ENCODE measurements at places on chromosomes 4 and X.

DNA sequence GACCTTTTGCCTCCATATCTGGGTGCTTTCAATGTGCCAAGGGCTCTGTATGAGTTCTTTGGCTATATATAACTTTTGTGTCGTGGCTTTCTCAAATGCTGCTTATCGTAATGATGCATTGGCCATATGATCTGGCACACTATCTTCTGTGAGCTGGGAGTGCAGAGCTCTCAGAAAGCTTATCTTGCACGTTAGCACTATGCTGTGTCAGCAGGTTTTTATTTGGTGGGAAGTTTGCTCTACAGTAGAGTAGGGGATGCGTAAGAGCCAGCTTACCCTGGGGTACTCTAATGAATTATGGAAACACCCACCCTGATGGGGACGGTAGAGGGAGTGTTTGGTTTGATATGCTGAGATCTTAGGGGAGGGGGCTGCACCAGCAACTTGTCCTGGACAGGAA, 119.6 kb downstream of the FAAH2 start:
- DNase-seq, result no peak

- no peak for DNase-seq
These were observed 81.3 kb downstream of the STOX2 start for GRCh38 chr4:183986291-183986970.

- no peak for DNase-seq
These were observed 127.8 kb downstream of the PHKA2 start for GRCh38 chrX:18855919-18856644.

GRCh38 chrX:3010532-3010931, 4.2 kb downstream of the ARSH start:
- no peak for DNase-seq

GRCh38 chr4:76830964-76831703, 66.8 kb downstream of the SOWAHB start:
- peak; percentile 98 for DNase-seq

- no peak for DNase-seq
These were observed 581.5 kb downstream of the STIM2 start for GRCh38 chr4:27442146-27442545.

GRCh38 chr4:118390121-118390520, 37.3 kb upstream of the PRSS12 start:
- DNase-seq, result no peak

DNA sequence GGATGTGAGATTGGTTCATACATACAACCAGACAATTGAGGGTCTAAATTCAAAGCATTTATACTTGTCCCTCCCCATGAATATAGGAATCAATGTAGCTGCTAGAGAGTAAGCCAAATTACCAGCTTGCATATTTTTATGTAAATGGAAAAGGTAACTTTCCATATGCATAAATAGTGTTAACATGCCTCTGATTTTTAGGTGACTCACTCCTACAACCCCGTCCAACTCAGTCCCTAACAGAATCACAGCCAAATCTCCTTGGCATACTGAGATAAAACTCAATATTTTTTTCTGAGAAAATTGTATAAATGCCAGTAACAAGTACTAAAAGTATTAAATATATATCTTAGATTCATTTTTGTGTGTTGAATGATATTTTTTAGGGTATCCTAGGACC, 67.2 kb downstream of the INPP4B start:
- DNase-seq, result no peak

- DNase-seq, result no peak
These were observed 821 bp upstream of the NALF2 start for GRCh38 chrX:69503228-69503781.

- no peak for DNase-seq
These were observed at the start of gene FHDC1 for GRCh38 chr4:152935631-152936445. Gene FHDC1 (plus strand): TSS chr4:152936323. CDS start chr4:152943058, 6,735 bp downstream.

GRCh38 chrX:116111497-116111896, 59.0 kb upstream of the AGTR2 start:
- no peak for DNase-seq

- DNase-seq, result peak; percentile 69
These were observed 31.1 kb downstream of the CCKAR start for GRCh38 chr4:26459054-26459755.

GRCh38 chrX:138691186-138691585, 20.3 kb downstream of the FGF13 start:
- no peak for DNase-seq

- no peak for DNase-seq
These were observed 118.6 kb upstream of the MXRA5 start for GRCh38 chrX:3465017-3465416.

GRCh38 chr4:143344774-143345173, 8.1 kb downstream of the GAB1 start:
- DNase-seq, result no peak

DNA sequence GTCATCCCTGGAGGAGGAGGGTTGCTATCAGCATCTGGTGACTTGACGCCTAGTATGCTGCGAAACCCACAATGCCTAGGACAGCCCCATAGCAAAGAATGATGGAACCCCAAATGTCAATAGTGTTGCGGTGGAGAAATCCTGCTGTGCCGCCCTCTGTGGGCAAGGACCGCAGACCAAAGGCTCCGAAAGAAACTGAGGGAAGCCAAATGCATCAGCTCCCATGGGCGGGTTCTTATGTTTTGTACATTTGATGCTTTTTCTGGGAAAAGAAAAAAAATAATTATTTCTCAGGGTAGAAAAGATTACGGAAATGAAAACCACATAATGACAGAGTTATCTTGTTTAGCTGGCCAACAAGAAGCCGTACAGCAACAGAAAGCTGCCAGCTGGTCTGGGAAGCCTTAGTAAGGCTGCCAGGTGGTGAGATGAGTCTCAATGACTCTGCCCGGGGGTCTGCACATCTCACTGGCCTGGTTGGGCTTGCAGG, 95.0 kb upstream of the TBL1X start:
- no peak for DNase-seq

- DNase-seq, result no peak
These were observed 17.1 kb downstream of the GPR34 start for GRCh38 chrX:41705680-41706374.

GRCh38 chrX:81556880-81557279, 355.0 kb downstream of the SH3BGRL start:
- no peak for DNase-seq

DNA sequence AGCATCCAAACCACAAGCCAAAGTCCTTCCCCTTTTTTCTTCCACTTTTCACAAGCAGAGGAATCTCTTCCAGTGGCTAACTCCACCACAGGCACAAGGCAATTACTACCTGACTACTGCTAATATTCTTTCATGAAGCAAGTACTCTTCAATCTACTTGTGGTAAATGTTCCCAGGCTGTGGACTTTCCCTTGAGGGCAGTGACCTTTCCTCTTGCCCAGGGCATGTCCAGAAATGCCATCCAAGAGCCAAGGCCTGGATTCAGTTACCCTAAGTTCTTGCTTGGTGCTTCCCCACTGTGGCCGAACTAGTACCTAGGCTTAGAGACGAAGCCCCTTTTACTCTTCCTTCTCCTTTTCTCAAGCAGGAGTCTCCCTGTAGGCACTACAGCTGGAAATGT, 400.7 kb downstream of the DCAF12L2 start:
- DNase-seq, result no peak

DNA sequence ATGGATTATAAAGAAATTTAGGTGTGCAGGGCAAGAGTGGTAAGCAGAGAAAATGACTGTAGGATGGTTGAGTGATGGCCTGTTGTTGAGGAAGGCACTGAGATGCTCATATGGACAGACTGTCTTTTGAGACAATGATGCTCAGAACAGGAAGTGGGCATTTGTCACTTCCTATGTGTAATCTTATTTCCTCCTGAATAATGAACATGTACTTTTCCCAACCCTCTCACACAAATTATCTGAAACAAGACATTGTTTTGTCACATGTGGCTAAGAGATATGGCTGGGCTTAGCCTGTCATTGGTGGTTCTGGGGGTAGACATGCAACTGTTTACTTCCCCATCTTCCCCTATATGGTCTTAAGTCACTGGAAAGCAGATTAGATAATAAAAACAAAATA, 240.5 kb downstream of the CFAP47 start:
- DNase-seq, result no peak

DNA sequence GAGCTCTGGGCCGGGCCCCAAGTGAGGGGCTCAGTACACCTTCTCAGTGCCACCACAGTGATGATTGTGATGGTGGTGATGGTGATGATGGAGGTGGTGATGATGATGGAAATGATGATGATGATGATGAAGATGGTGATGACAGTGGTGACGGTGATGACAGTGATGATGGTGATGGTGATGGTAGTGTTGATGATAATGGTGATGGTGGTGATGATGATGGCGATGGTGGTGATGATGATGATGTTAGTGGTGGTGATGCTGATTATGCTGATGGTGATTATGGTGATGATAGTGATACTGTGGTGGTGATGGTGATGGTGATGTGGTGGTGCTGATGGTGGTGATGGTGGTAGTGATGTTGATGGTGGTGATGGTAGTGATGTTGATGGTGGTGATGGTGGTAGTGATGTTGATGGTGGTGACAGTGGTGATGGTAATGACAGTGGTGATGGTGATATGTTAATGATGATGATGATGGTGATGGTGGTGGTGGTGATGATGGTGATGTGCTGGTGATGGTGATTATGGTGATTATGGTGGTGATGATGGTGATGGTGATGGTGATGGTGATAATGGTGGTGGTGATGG, 29.9 kb downstream of the HMX1 start:
- no peak for DNase-seq

DNA sequence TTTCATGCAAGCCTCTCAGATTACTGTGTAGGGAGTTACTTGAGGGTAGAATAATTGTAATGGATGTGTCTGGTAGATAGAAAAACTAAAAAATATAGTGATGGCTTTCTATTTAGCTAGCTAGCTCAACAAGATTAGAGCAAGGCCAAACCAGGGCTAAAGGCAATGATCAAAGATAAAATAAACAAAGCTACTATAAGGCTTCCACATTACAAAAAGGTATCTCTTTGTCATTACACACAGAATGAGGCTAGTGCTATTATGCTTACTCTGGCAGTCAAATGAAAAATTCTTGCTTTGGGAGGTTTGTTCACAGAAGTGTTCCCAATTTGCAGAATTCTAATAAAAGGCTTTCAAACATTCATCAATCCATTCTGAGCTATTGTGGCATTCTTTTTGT, 121.6 kb upstream of the HTR2C start:
- DNase-seq, result no peak

GRCh38 chr4:151226004-151226932, 50.7 kb upstream of the PRSS48 start:
- DNase-seq, result peak; percentile 69

GRCh38 chr4:81040012-81040659, 9.6 kb downstream of the BMP3 start:
- DNase-seq, result peak; percentile 28

DNA sequence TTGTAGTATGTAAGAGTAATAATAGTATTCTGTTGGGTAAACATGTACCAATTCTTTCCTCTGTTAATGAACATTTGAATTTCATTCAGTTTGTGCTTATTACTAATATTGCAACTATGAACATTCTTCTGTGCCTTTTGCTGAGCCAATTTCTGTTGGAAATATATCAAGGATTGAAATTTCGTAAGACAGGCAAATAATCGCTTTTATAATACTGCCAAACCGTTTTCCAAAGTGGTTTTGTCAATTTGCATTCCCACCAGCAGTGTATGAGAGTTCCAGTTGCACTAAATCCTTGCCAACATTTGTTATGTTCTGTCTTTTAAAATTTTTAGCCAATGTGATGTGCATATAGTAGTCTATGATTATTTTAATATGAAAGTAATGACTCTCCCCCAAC, 38.6 kb downstream of the MAGEB17 start:
- DNase-seq, result no peak

GRCh38 chr4:8690216-8691150, 97.9 kb downstream of the CPZ start:
- DNase-seq, result no peak

- DNase-seq, result no peak
These were observed 234.8 kb upstream of the DIPK2B start for GRCh38 chrX:45435481-45435880.

- DNase-seq, result peak; percentile 41
These were observed 55.4 kb upstream of the ESX1 start for GRCh38 chrX:104310090-104310489.

DNA sequence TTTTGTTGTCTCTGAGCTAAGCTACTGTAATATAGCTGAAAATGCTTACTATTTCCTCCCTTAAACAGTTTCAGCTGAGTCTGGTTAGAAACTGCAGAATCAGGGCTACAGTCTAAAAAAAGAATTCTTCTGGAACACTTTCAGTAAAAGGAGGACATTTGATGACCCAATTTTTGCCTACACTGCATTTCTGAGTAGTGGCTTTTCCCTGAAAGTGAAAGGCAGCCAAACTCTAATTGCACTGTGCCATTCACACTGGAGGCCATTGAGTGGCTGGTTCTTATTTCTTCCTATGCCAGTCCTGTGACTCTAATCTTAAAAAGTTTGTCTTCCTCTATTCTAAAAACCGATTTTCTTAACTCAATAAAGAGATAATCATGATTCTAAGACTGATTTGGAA, 526.0 kb downstream of the CFAP47 start:
- no peak for DNase-seq

DNA sequence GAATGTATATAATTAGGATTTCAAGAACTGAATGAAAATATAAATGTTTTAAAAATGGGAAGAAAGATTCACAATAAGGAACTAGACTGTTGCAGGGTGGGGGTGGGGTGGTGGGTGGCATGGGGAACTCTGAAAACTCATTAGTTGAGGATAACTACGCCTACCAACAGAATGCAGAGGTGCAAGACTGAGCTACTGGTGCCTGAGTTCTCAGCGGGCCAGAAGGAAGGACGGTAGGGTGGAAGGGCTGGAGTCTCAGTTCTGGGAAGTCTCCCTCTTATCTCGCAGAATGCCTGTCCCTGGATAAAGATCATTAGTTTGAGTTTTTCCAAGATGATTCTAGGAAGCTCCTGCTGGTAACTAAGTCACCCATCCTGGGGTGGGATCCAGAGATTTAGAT, 1.3 kb upstream of the SOD3 start:
- DNase-seq, result no peak

- peak; percentile 21 for DNase-seq
These were observed 375 bp downstream of the FGFR3 start for GRCh38 chr4:1793496-1793840.

- no peak for DNase-seq
These were observed 24.1 kb downstream of the OPHN1 start for GRCh38 chrX:68409194-68409593.

GRCh38 chr4:177451108-177451500, 8.9 kb upstream of the AGA start:
- no peak for DNase-seq

GRCh38 chr4:3416821-3417221, 24.9 kb upstream of the HGFAC start:
- DNase-seq, result no peak

GRCh38 chrX:131588995-131589394, 45.1 kb downstream of the OR13H1 start:
- peak; percentile 81 for DNase-seq

- DNase-seq, result no peak
These were observed 8.7 kb upstream of the GABRE start for GRCh38 chrX:151983186-151983585.

GRCh38 chr4:153257991-153258390, 53.7 kb downstream of the TRIM2 start:
- DNase-seq, result no peak

DNA sequence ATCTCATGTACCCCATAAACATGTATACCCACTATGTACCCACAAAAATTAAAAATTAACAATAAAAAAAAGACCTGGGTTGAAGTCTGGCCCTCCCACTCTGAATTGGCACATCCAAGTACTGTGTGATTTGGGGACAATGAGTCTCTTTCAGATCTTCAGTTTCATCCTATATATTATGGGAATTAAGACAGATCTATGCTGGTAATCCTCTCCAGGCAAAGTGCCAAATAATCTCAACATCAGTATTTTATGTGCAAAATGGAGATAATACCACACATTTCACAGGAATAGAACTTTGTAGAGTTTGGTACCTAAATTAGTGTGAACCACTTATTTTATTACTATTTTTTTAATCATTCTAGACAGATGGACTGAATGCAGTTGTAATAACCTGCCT, 11.0 kb upstream of the SCD5 start:
- DNase-seq, result no peak

Data from fibroblast of villous mesenchyme (primary cell).